ENCODE measurements at places on chromosomes 6 and 20.
A peak's percentile ranks its signal among the peaks of the same experiment; 100 is the strongest.

DNA sequence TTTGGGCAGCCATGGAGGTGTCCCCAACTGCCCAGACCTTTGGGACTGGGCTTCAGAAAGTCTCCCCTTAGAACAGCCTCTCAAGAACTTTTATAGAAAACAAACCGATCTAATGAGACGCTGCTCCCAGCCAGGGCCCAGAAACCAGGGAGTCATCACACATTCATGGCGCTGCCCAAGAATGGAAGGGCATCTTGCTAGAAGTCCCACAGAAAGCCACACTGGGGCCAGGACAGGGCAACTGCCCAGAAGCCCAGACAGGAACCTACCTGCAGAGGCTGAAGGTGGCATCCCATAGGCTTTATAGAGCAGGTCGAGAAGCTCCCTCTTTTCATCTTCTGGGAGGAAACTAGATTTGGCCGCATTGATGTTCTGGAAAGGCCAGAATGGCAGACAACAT lies 31.5 kb downstream of the ADA start:
- DNase-seq: no peak

GRCh38 chr6:21199262-21199661 lies 394.3 kb upstream of the SOX4 start:
- no peak for DNase-seq

DNA sequence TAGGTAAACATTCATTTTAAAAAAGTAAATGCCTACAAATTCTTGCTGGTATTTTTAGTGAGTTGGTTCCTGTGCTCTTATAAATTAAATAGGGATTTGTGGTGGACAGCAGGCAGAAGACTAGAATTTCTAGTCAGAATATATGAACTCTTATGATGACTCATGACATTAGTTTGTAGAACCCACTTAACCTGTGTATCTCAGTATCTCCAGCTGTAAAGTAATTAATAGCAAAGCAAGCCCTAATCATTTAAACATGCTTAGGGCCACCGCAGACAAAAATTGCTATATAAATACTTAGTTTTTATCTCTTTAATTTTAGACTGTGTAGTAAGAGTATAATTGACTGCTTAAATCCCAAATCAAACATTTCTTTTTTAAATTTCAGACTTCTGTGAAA lies 2.4 kb downstream of the FAM135A start:
- DNase-seq: no peak

- no peak for DNase-seq
Measured at GRCh38 chr6:132272776-132273175, 128.5 kb downstream of the MOXD1 start.

DNA sequence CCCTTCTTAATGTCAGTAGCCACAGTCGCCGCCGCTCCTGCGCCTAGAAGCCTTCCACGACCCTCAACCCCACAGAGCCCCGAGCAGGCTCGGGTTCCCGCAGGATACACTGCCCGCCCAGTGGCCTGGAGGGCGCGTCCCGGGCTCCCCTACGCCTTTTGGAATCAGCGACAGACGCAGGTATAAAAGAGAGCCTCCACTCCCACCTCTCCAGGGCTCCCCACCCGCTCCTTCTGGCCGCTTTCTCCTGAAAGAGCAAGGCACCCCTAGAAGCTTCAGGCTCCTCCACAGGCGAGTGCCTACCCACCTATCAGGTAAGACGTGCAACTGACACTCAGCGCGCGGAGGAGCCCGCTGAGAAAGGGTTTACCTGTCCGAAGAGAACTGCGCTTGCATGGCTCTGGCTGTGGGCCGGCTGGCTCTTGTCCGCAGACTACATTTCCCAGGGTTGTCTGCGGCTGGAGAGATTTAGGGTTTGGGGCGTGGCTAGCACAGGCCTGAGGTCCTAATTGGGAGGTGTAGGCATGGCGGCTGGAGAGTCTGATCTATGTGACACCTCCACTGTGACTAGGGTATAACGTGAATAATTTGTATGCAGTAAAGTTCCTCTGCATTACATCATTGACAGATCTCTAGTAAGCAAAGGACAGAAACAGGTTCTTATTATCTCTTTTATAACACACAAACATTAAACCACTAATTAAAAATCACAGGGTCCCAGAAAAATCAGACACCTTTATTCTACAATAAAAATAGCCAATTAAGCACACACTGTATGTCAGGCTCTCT lies 13.5 kb upstream of the ZNF391 start:
- DNase-seq: peak; percentile 55

- no peak for DNase-seq
Measured at GRCh38 chr6:96652552-96652951, 89.6 kb downstream of the FHL5 start.

GRCh38 chr6:15080895-15081294 lies 165.0 kb upstream of the JARID2 start:
- DNase-seq: no peak

GRCh38 chr6:154301839-154302752 lies 54.5 kb downstream of the IPCEF1 start:
- peak; percentile 92 for DNase-seq

All from RPMI8226 (cell line).